ENCODE measurements at places on chromosomes 6 and 20. TPM values are rescaled to one million over a fixed set of nuclear protein-coding genes. Genes with fewer than 3 reads are reported as not detected.

DNA sequence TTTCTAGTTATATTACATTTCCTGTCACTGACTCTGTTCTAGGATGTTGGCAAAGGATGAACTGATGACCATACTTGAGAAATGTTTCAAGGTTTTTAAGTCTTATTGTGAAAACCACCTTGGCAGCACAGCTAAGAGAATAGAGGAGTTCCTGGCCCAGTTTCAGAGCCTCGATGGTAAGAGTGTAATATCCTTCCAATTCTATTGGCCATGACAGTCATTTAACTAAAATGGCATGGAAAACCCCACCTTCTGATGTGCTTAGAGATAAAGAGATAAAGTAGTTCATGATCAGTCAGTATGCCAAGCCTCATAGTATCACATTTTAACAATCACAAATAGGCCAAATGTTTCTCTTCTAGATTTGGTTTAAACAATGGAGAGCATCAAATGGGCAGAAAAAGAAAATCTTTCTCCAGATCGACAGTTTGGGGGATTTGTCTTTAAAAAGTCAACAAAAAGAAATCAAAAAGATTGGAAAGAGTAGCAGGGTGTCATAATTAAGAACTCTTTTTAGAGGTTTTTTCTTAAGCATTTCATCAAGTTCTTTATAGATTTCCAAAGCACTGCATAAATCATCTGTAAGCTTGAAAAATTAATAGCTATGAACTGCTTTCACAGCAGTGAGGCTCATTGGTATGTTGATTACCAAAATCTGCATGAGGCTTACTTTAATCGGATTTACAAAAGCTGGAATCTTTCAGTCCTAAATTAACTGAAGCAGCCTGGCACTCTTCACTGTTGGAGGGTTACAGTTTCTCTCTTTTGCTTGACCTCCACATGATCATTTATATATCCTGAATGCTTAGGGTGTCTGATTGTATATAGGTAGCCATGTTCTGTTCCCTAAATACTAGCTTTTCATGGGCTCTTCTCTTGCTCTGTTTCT lies 48.7 kb downstream of the AKIRIN2 start:
- H3K27ac ChIP-seq, result no peak overlapping the region
- H3K4me1 ChIP-seq, result peaks cover 34% of the 10 kb centered on the region
- DNase-seq, result no peak
- H3K27me3 ChIP-seq, result no peaks in the 10 kb centered on the region
- no peaks in the 10 kb centered on the region for H3K36me3 ChIP-seq
- no peak overlapping the region for H3K4me3 ChIP-seq

The LY6G5C gene
- 4.4 TPM for total RNA-seq

The B3GAT2 gene
- total RNA-seq, result not detected

DNA sequence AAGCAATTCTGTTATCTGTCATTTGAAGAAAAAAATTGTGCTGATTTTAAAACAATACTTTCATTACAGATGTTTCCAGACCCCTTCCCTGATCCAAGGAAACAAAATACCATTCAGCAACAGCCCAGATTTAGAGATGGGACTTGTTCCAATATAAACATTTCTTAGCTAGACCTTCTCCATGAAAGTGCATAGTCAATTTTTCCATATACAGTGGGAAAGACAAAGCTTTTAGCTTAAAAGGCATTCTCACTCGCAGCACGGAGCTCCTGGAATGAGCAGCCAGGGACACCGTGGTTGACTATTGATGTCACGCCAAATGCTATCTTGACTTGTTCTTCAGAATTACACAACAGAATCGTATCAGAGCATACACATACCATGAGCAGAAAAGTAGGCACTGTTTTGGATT lies 21.5 kb downstream of the LAMA4 start:
- H3K27me3 ChIP-seq, result no peaks in the 10 kb centered on the region
- no peak overlapping the region for H3K4me3 ChIP-seq
- DNase-seq, result no peak
- H3K36me3 ChIP-seq, result no peaks in the 10 kb centered on the region
- no peaks in the 10 kb centered on the region for H3K4me1 ChIP-seq

- no peak for DNase-seq
- H3K4me3 ChIP-seq, result no peak overlapping the region
- no peak overlapping the region for H3K27ac ChIP-seq
- H3K27me3 ChIP-seq, result no peaks in the 10 kb centered on the region
- no peaks in the 10 kb centered on the region for H3K36me3 ChIP-seq
- H3K4me1 ChIP-seq, result no peaks in the 10 kb centered on the region
These were observed 194.6 kb downstream of the EPM2A start for GRCh38 chr6:145540741-145541140.

DNA sequence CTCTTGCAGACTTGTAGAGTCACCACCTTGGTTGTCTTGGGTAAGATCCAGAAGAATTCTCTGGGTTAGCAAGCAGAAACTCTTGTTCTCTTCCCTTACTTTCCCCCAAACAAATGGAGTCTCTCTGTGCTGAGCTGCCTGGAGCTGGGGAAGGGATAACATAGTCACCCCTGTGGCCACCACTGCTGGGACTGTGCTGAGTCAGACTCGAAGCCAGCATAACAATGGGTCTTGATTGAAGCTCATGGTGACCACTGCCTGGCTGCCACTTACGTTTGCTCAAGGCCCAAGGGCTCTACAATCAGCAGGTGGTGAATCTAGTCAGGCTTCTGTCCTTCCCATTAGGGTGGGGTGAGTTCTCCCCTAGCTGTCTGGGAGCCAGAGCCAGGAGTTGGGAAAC lies 15.4 kb upstream of the ERVFRD-1 start:
- no peaks in the 10 kb centered on the region for H3K4me1 ChIP-seq
- no peaks in the 10 kb centered on the region for H3K27me3 ChIP-seq
- no peaks in the 10 kb centered on the region for H3K36me3 ChIP-seq
- H3K4me3 ChIP-seq, result no peak overlapping the region
- no peak for DNase-seq

The BLOC1S5 gene
- 24.9 TPM for total RNA-seq

DNA sequence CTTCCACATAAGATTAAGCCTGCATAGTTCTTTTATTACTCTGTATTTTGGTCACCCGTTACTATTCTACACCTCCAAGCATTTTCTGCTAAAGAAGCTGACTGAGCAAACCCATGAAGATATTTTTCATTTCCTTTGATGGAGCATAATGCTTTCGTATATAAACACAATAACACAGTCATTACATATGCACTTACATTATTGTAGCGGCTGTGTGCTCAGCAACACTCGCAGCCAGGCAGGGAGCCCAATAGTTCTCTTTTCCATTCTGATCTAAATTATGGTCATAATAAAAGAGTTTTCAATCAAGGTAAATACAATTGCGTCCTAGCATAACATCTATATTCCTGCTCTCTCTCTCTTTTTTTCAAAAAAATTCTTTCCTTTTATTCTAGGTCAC lies 69.6 kb upstream of the TFB1M start:
- H3K4me1 ChIP-seq, result no peaks in the 10 kb centered on the region
- no peak overlapping the region for H3K4me3 ChIP-seq
- no peak for DNase-seq
- H3K36me3 ChIP-seq, result no peaks in the 10 kb centered on the region
- H3K27ac ChIP-seq, result no peak overlapping the region

DNA sequence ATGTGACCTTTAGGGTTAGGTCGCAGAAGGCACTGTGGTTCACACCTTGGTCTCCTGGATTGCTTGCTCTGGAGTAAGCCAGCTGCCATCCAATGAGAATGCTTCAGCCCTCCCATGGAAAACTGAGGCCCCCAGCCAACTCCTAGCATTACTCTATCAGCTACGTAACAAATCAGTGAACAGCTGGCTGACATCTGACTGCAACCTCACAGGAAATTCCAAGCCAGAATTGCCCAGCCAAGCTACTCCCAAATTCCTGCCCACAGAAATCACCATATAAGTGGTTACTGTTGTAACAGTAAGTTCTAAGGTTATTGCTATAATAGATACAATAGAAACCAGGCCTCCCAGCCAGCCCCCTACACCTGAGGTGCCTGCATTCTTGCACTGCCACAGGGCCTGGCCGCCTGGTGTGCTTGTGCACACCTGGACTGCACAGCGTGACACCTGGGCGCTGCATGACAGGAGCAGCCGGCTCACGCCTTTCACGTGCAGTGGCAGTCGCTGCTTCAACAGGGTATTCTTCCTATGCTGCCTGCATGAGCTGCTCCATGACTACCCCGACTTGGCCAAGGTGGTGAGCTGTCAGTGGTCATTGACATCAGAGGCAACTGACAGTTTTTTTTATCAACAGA lies 429.7 kb upstream of the RUNX2 start:
- H3K36me3 ChIP-seq, result no peaks in the 10 kb centered on the region
- DNase-seq, result no peak
- no peak overlapping the region for H3K4me3 ChIP-seq
- peaks cover 3% of the 10 kb centered on the region for H3K4me1 ChIP-seq
- H3K27ac ChIP-seq, result no peak overlapping the region
- H3K27me3 ChIP-seq, result no peaks in the 10 kb centered on the region

GRCh38 chr6:44594481-44594880 lies 207.0 kb downstream of the CDC5L start:
- no peak overlapping the region for H3K27ac ChIP-seq
- no peaks in the 10 kb centered on the region for H3K36me3 ChIP-seq
- H3K4me1 ChIP-seq, result no peaks in the 10 kb centered on the region
- H3K4me3 ChIP-seq, result no peak overlapping the region

The LINC00237 gene
- total RNA-seq, result not detected

The LHFPL5 gene
- not detected for total RNA-seq

GRCh38 chr6:64330694-64331307 lies 695.2 kb downstream of the PHF3 start:
- H3K4me1 ChIP-seq, result no peaks in the 10 kb centered on the region
- H3K36me3 ChIP-seq, result no peaks in the 10 kb centered on the region
- no peak for DNase-seq
- H3K27me3 ChIP-seq, result no peaks in the 10 kb centered on the region
- no peak overlapping the region for H3K27ac ChIP-seq

DNA sequence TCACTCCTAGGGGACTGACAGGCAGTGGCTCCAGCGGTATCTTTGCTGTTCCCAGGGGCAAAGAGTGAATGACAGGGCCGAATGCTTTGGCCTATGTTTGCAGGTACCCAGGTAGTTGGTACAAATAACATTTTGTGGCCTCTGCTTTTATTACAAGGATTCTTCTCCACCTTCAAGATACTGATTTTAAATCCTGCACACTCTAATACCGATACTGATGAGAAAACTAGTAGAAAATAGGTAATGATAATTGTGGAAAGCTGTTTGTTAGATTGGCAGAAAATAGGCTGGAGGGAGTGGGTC lies 772 bp downstream of the HINT3 start:
- no peaks in the 10 kb centered on the region for H3K36me3 ChIP-seq
- H3K4me3 ChIP-seq, result peak overlapping the region; percentile 60
- no peak for DNase-seq
- peak overlapping the region; percentile 95 for H3K27ac ChIP-seq
- H3K27me3 ChIP-seq, result no peaks in the 10 kb centered on the region

GRCh38 chr6:109222848-109223247 lies 127.5 kb downstream of the CEP57L1 start:
- DNase-seq, result no peak
- H3K36me3 ChIP-seq, result no peaks in the 10 kb centered on the region
- H3K4me1 ChIP-seq, result peaks cover 7% of the 10 kb centered on the region
- H3K4me3 ChIP-seq, result no peak overlapping the region
- no peaks in the 10 kb centered on the region for H3K27me3 ChIP-seq

DNA sequence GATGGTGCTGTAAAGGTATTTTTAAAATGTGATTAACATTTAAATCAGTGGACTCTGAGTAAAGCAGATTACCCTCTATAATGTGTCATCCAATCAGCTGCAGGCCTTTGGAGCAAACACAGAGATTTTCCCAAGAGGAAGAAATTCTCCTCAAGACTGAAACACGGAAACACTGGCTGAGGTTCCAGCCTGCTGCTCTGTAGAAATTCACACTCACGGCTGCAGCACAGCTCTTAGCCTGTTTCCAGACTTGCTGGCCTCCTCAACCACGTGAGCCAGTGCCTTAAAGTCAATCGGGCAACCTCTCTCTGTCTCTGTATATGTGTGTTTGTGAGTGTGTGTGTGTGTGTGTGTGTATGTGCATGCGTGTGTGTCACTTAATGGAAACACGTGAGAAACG lies 41.1 kb downstream of the PDE10A start:
- no peak overlapping the region for H3K4me3 ChIP-seq
- DNase-seq, result no peak
- no peaks in the 10 kb centered on the region for H3K36me3 ChIP-seq
- no peak overlapping the region for H3K27ac ChIP-seq
- no peaks in the 10 kb centered on the region for H3K27me3 ChIP-seq

The PNPLA1 gene
- 0.42 TPM for total RNA-seq

- no peaks in the 10 kb centered on the region for H3K36me3 ChIP-seq
- no peaks in the 10 kb centered on the region for H3K4me1 ChIP-seq
- no peak overlapping the region for H3K4me3 ChIP-seq
- H3K27me3 ChIP-seq, result no peaks in the 10 kb centered on the region
- no peak overlapping the region for H3K27ac ChIP-seq
- DNase-seq, result no peak
These were observed 23.5 kb downstream of the RUNX2 start for GRCh38 chr6:45351667-45352066.

DNA sequence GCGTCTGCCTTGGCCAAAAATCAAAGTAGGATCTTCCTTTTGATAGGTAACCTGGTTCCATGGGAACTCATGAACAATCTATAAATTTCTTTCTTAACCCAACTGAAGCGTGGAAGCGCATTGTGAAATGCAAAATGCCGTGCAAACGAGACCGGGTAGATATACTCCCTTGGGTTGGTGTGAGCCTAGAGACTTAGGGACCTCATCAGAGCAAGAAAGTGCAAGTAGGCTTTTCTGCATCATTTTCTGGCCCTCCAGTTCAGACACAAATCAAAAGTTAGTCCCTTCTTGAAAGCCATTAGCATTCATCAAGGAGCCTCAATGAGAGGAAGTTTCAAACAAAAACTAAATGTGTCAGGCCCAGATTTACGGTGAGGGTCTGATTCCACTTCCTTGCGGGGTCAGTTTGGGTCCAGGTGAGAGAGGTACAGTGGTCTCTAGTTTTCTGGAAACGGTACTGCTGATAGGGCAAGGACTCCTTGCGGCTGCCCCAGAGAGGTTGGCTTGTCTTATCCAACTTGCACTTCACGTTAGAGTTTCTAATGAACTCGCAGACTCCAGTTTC lies 5.3 kb upstream of the ZNF184 start:
- peaks cover 17% of the 10 kb centered on the region for H3K4me1 ChIP-seq
- H3K27me3 ChIP-seq, result no peaks in the 10 kb centered on the region
- H3K4me3 ChIP-seq, result peak overlapping the region; percentile 93
- no peaks in the 10 kb centered on the region for H3K36me3 ChIP-seq

GRCh38 chr20:50554694-50555579 lies 44.8 kb downstream of the PTPN1 start:
- no peak overlapping the region for H3K4me3 ChIP-seq
- H3K4me1 ChIP-seq, result peaks cover 69% of the 10 kb centered on the region
- H3K36me3 ChIP-seq, result peaks cover 4% of the 10 kb centered on the region
- H3K27me3 ChIP-seq, result no peaks in the 10 kb centered on the region

Data from CD4-positive, alpha-beta memory T cell (primary cell).